ENCODE measurements at places on chromosomes 7 and 10. TPM values are rescaled to one million over a fixed set of nuclear protein-coding genes. Genes with fewer than 3 reads are reported as not detected.

DNA sequence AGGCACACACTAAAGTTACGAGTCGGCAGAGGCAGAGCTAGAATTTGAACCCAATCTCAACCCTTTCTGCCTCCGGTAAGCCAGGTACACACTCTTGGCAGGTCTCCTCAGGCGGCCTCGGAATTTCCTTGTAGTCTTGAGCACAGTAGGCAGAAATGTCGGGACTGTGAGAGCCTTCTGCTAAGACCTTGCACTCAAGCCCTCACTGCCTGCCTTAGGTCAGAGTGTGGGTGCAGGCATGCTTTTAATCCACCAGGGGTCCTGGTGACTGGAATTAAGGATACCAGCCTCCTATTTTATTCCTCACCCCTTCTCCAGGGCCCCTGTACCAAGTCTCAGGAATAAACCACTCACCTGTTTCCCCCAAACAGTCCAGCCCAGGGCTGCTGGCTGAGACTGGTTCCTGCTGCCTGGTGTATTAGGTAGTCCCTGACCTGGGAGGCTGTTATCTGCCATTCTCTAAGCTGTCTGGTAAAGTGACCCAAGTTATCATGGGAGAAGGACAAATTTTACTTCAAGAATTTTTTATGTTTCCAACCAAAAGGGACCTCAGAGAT is 855 bp downstream of the ATP6V1F start:
- DNase-seq: no peak

VKORC1L1 gene
- 29.8 TPM for total RNA-seq

DNA sequence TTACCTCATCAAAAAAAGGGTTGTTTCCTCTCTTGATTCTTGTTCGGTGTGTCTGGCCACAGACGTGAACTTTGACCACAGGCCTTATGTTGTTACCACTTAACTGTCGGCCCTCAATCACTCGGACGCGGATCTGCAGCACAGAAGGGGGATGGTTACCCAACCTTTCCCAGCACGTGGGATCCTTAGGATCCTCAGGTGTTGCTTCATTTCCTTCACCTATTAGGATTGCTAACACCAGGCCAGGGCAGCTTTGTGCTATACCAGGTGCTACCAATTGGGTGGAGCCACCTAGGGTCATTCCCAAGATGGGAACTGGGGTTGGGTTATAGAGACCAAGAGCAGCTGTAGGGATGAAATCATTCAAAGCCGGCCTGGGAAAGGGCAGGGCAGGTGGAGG is 73.4 kb downstream of the MYOF start:
- DNase-seq: no peak

DNA sequence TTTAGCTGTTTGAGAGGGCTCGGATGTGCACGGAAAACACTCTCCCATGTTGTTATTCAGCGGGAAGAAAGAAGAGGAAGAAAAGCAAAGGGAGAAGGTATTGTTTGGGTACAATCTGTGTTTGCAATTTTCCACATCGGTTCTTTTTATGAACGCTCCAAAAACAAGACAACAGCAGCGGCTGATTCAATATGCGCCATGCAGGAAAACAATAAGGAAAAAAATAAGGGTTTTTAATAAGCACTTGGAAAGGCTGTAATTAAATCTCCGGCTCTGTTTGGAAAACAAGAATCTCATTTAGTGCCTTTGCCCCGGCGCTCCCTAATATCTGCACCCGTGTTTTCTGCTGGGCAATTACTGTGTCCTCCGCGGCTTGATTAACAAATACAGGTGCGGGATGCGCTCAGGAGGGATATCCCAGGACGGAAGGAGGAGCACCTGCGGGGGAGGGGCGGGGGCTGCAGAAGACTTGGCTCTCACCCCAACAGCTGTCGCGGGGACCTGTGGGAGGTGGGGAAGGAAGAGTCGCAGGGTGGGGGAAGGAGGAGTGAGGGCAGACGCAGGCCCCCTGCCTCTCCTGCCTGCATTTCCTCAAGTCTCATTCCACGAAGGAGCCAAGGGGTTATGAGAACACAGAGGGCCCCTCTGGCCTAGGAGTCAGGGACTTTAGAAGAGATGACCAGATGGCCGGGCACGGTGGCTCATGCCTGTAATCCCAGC is 181.5 kb upstream of the PODXL start:
- DNase-seq: no peak

- DNase-seq: no peak
These were observed 449.9 kb downstream of the POM121L12 start for GRCh38 chr7:53485354-53485753.

DNA sequence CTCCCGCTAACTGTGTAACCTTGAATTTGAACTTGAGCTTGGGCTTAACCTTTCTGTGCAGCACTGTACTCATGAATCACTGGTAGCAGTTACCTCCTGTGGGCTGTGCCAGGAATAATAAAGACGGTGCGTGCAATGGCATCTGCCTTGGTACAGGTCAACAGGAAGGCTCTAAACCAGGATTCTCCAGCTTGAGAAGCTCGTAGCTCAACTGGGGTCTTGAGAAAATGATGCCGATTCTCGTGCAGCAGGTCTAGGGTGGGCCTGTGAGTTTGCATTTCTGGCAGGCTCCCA is 112.5 kb upstream of the ANLN start:
- no peak for DNase-seq

LAMB1 gene
- total RNA-seq: 123 TPM

AMPH gene
- 7.5 TPM for total RNA-seq

LIPF gene
- total RNA-seq: not detected

- no peak for DNase-seq
These were observed 104.1 kb downstream of the ZNF467 start for GRCh38 chr7:149669121-149669818.

- DNase-seq: no peak
These were observed 212.6 kb downstream of the WDR37 start for GRCh38 chr10:1268831-1269230.

GRCh38 chr10:26534384-26534783 is 96.2 kb downstream of the APBB1IP start:
- DNase-seq: no peak

NUTM2A gene
- total RNA-seq: 1.9 TPM

- peak; percentile 14 for DNase-seq
These were observed 27.0 kb downstream of the CALML3 start for GRCh38 chr10:5551531-5552375.

GRCh38 chr10:76918106-76918505 is 719.5 kb downstream of the KCNMA1 start:
- no peak for DNase-seq

FFAR4 gene
- 0.39 TPM for total RNA-seq

DNA sequence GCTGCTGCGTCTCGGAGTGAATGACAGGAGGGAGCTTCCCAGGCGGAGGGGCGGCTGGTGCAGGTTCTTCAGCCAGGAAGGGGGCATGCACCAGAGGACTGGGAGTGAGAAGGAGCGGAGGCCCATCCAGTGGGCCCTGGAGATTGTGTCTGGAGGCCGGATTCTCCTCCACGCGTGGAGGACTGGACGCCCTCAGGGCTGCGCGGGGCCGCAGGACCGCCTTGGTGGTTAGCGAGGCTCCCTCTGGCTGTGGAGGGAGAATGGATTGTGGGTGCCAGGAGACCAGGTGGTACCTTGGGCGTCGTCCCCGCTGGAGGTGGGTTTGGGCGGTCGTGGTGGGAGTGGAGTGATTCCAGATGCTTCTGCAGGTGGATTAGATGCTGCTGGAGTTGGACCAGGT is 68.9 kb downstream of the ELFN1 start:
- no peak for DNase-seq

GRCh38 chr7:73437091-73437490 is 3.5 kb downstream of the FZD9 start:
- DNase-seq: no peak

- DNase-seq: no peak
These were observed 210.8 kb downstream of the DIP2C start for GRCh38 chr10:478471-479245.

DNA sequence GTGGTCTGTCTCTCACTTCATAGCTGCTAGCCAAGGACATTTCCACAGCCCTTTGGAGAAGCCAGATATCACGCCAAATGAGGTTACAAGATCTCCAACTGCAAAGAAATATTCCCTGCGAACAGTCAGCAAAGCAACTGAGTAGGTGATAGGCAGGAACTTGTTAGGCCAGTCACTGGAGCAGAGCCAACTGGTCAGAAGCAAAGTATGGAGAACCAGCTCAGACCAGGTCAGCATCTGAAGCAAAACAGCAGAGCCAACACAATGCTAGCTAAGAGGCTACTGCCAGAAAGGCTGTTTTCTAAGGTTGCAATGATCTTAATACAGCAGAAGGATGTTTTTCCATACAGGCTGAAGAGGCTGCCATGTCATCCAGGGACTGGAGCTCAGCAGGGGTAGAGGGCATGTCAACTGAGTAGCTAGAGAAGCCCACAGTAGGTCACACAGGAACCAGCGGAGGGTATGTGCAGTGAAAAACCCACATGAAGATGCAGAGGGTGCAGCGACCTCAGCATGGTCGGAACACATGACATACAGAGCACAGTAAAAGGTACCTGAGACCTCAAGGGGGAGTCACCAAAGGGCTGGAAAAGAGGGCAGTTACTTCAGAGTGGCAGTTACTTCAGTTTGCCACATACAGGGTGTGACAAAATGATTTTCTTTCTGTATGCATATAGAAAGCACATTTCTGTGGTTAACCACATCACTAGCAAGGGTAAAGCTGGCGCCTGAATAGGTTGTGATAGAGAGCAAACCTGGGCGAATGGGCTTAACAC is 8.9 kb downstream of the SEC31B start:
- DNase-seq: no peak

GRCh38 chr10:131937836-131938235 is 37.0 kb downstream of the PPP2R2D start:
- no peak for DNase-seq

- peak; percentile 52 for DNase-seq
These were observed 83.5 kb upstream of the PRKG1 start for GRCh38 chr10:50990568-50991455.

DNA sequence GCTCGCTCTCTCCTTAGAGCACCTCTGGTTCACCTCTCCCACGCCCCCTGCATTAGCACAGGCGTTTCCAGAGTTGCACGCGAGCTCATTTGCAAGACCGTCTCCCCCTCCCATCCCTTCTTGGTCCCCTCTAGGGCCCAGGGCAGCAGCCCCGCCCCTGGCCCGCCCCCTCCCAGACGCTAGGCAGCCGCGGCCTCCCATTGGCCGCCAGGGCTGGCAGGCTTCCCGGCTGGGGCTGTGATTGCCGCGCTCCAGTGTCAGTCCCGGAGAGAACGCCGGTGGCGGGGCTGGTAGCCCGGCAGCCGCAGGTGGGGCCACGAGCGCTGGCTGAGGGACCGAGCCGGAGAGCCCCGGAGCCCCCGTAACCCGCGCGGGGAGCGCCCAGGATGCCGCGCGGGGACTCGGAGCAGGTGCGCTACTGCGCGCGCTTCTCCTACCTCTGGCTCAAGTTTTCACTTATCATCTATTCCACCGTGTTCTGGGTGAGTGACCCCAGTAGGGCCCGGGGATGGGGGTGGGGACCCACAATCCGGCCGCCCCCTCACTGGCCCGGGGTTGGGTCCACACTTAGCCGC is at the start of gene TSPAN15:
TSS of gene TSPAN15 (plus strand) at position 257 of the 575 bp plus-strand sequence. CDS start at position 387, 130 bp downstream.
- DNase-seq: peak; percentile 89

- DNase-seq: no peak
These were observed 587.2 kb downstream of the SORCS1 start for GRCh38 chr10:106577266-106577665.

DNA sequence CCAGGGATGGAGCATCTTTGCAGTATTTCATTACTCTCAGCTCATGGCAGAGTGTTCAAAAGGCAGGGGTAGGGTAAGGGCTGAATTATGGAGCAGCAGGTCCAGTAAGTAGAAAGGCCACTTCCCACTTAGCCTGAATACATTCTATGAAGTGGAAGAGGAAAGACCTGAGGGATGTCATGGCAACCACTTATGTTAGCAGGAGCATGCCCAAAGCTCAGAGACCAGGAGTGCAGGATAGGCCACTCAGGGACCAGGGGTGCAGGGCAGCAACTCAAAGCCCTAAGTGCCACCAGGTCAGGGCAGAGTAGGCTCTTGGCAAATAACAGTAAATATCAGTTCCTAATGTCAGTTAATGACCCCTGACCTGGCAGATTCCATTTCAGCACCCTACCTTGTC is 3.6 kb downstream of the SRI start:
- no peak for DNase-seq

GRCh38 chr7:79949778-79950177 is 184.9 kb upstream of the GNAI1 start:
- no peak for DNase-seq

WIPF3 gene
- 3.8 TPM for total RNA-seq

- no peak for DNase-seq
These were observed 509.9 kb downstream of the LRMDA start for GRCh38 chr10:75941223-75941801.

GRCh38 chr7:33334349-33334748 is 205.0 kb downstream of the BBS9 start:
- DNase-seq: no peak

DNA sequence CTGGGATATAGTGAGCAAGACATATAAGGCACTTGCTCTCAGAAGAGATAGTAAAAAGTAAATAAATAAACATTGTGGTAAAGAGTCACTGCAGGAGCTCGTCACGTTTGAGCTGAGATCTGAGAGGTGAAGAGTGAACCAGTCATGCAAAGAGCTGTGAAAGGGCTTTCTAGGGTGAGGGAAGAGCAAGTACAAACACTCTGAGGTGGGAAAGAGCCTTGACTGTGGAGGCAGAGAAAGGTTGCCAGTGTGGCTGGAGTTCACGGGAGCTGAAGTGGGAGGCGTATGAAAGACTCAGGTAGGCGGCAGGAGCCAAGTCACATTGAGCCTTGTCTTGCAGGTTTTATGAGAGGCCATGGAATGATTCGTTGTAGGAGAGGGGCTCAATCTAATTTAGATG is 141.0 kb downstream of the C1GALT1 start:
- no peak for DNase-seq

GRCh38 chr10:98351831-98352402 is 63.1 kb downstream of the PYROXD2 start:
- no peak for DNase-seq

TSPAN13 gene
- 20.1 TPM for total RNA-seq

DNA sequence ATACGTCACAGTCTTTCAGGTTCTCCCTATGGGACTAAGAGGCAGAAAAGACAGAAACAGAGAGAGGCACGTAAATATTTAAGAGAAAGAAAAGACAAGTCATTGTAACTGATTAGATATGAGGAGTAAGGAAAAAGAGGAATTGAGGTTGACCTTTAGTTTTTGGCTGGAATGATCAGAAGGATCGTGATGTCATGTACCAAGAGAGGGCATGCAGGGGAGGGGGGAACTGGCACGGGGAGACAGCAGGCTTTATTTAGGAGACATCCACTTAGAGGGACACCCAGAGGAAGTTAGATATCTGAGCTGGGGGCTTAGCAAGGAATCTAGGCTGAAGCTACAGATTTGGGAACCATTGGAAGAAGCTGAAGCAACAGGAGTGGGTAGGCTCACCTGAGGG is 9.2 kb upstream of the LRRC20 start:
- DNase-seq: no peak

All from left cardiac atrium (tissue), 4 donors.